ENCODE measurements at places on chromosomes 16 and 17. TPM values are rescaled to one million over a fixed set of nuclear protein-coding genes. Genes with fewer than 3 reads are reported as not detected.

The SLC5A11 gene
- total RNA-seq = 0.64 TPM

DNA sequence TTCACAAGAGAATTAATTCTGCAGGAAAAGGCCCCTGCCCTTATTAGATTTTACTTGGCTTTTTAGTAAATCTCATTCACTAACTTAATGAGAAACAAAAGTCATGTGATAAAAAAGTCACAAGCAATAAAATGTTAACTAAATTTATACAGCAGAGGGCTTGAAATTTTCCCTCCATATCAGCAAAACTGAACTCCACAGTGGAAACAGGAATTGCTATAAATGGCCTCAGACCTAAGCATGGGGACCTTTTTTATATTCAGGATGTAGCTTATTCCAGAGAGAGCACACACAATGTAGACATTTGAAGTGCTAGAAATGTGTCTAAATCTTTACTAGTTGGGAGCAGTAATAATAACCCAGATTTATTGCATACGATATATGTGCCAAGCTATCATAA, 291.5 kb downstream of the C16orf95 start:
- H3K4me3 ChIP-seq = no peak overlapping the region
- DNase-seq = no peak
- no peaks in the 10 kb centered on the region for H3K36me3 ChIP-seq
- no peaks in the 10 kb centered on the region for H3K4me1 ChIP-seq
- H3K27me3 ChIP-seq = peaks cover 87% of the 10 kb centered on the region

GRCh38 chr17:82013772-82014321, 8.8 kb downstream of the CENPX start:
- H3K27ac ChIP-seq = no peak overlapping the region
- no peaks in the 10 kb centered on the region for H3K27me3 ChIP-seq
- H3K4me3 ChIP-seq = no peak overlapping the region
- peaks cover 28% of the 10 kb centered on the region for H3K36me3 ChIP-seq
- DNase-seq = no peak

GRCh38 chr16:72854267-72854959, 193.5 kb downstream of the ZFHX3 start:
- H3K4me3 ChIP-seq = no peak overlapping the region
- no peak for DNase-seq
- H3K27me3 ChIP-seq = no peaks in the 10 kb centered on the region
- peaks cover 5% of the 10 kb centered on the region for H3K36me3 ChIP-seq
- H3K27ac ChIP-seq = no peak overlapping the region

DNA sequence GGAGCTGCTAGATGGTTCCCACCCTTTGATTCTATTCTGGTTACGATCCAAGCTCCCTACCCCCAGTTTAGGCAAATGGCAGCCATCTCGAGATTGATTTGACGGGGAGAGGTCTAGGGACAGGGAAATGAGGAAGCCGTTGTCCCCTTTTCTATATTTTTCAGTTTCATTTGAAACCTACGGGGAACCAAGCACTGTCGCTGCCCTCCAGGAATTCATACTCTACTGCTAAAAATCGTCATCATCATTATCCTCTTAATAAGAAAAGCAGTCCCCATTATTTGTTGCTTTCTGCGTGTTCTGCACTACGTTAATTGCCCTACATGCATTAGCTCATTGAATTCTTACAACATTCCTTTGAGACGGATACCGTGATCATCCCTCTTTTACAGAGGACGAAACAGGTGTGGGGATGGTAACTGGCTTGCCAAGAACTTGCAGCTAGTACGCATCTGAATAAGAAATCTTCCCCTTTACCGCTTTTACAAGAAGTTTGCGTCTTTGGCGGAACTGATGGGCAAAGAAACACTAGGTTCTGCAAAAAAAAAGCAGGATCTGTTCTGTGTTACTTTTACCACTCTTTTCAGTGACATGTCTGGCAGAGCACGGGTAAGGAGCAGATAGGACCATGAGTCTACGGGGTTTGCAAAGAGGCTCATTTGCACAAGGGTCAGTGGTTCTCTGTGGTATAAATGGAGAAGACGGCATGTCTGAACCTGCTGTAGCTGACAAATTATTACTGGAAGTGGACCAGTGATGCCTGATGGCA, 1.1 kb downstream of the CCP110 start:
- peaks cover 15% of the 10 kb centered on the region for H3K4me1 ChIP-seq
- H3K27ac ChIP-seq = peak overlapping the region; percentile 23

DNA sequence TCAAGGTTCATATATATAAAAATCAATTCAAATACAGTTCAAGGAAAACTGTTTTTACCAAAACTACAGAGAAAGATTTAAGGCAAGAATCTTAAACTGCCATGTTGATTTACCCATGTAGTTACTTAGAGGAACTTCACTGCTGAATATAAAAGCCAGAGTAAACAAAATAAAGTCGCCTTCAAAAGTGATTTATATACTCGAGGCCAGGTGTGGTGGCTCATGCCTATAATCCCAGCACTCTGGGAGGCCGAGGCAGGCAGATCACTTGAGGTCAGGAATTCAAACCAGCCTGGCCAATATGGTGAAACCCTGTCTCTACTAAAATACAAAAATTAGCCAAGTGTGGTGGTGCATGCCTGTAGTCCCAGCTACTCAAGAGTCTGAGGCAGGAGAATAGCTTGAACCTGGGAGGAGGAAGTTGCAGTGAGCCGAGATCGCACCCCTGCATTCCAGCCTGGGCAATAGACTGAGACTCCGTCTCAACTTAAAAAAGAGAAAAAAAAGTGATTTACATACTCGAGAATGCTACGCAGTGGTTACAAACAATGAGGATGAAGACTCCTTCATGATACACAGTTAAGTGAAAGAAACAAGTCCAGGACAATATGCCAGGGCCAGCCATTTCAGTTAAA, 54.1 kb upstream of the CNEP1R1 start:
- no peak for DNase-seq
- no peaks in the 10 kb centered on the region for H3K36me3 ChIP-seq
- no peaks in the 10 kb centered on the region for H3K4me1 ChIP-seq
- H3K27me3 ChIP-seq = peaks cover 88% of the 10 kb centered on the region

Data from Calu3 (cell line).